ENCODE measurements at places on chromosomes 5 and 9.

GRCh38 chr9:115416299-115416698, 298.3 kb upstream of the TNC start:
- DNase-seq, result no peak

GRCh38 chr5:83914662-83915418, 194.2 kb upstream of the HAPLN1 start:
- DNase-seq, result no peak

DNA sequence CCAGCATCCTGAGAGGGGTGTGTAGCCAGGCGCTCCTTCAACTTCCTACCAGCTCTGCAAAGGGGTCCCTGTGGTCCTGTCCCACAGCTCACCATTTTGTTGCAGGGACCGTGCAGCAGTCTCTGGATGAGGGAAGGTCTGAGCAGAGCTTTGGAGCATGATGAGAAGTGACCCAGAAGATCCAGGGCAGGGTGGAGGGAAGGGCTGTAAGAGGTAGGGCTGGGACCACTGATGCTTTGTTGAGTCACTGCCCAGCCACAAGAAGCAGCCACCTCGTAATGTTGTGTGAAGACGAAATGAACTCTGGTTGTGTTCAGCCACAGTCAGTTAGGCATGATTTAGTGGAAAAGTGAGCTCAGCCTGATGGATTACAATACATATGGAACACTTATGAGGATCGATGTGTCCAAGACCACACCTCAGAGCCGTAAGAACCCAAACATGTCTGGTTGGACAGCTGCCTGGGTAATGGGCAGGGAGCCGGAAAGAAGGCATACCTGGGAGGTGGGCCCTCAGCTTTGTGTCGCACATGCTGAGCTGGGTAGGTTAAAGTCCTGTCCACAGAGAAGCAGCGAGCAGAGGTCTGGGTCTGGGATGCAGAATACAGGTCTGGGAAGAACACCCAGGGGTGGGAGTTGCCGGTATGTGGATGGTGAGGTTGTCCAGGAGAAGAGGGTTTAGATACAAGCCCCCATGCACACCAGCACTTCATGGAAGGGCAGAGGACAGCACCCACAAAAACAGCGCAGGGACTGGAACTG, 250.1 kb downstream of the GADD45G start:
- DNase-seq, result no peak

DNA sequence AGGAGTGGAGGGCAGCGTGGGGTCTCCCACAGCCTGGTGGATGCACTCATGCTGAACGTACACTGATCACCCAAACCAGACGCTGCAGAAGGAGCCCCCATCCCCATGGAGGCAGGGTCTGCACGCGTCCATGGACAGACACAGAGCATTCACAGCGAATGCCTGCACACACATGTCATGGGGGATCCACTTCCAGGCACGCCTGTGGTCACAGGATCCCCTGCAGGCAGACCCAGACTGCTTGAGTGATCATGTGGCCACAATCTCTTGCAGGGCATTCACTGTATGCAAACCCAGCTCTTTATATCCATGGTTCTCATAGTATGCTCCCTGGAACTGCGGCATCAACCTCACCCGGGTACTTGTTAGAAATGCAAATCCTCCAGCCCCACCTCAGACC, 5.4 kb downstream of the SNCB start:
- no peak for DNase-seq

- no peak for DNase-seq
Measured at GRCh38 chr5:4065472-4066320, 470.1 kb downstream of the IRX1 start.

DNA sequence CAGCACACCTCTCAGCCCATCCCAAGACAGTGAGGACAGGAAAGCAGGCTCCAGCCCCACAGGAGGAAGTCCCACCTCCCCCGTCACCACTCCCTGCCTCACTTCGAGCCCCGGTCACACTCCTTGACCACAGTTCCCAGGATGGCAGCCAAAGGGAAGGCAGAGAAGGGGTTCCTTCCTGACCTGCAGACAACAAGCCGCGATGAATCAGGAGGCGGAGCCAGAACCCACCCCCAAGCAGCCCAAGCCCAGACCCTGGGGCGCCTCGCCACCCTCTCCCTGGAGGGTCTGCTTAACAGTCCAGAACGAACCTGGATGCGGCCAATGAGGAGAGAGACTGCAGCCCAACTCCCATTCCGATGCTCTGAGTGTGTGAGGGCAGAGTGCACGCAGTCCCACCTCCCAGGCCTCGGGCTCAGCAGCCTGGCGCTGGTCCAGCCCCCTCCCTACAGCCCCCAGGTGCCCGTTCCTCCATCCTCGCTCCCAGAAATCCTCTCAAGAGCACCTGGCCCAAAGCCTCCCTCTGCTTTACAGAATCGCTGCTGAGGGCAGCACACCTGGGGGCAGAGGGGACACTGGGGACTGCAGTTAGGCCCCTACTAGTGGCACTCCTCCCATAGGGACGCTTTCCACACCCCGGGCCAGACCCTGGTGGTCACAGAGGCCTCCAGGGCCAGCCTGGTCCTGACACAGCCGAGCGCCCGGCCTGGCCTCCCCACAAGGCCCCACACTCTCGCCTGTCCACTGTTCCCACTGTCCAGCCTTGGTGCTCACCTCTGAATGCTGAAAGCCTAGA, 69.6 kb upstream of the LRRTM2 start:
- DNase-seq, result no peak

- no peak for DNase-seq
Measured at GRCh38 chr5:119928974-119929373, 299.6 kb downstream of the FAM170A start.

Data from stimulated activated CD8-positive, alpha-beta memory T cell treated with anti-CD3 and anti-CD28 coated beads, Interleukin-4, amount 100 ng/mL, for 4 hours (primary cell).